Hindlimb muscle (tissue), 1 donor: ENCODE measurements at places on chromosomes 16 and 17. TPM values are rescaled to one million over a fixed set of nuclear protein-coding genes. Genes with fewer than 3 reads are reported as not detected.

The CAPNS2 gene
- polyA plus RNA-seq: 0.39 TPM

The GPR179 gene
- 0.94 TPM for polyA plus RNA-seq

The MYLK3 gene
- polyA plus RNA-seq: 7.9 TPM

The GRAP gene
- polyA plus RNA-seq: 3.2 TPM

The C16orf89 gene
- 1.3 TPM for polyA plus RNA-seq

The GLIS2 gene
- polyA plus RNA-seq: 25.8 TPM

The MYH2 gene
- 48.2 TPM for polyA plus RNA-seq

The KRTAP1-1 gene
- not detected for polyA plus RNA-seq

The BOLA2 gene
- 4.0 TPM for polyA plus RNA-seq

The ZFPM1 gene
- polyA plus RNA-seq: 1.7 TPM

The KRTAP4-3 gene
- not detected for polyA plus RNA-seq

The BLTP2 gene
- 53.0 TPM for polyA plus RNA-seq

The CCL23 gene
- not detected for polyA plus RNA-seq

The VPS4A gene
- 41.0 TPM for polyA plus RNA-seq
